ENCODE measurements at places on chromosomes 4 and X.

GRCh38 chrX:94524867-94525266 lies 850.9 kb downstream of the FAM133A start:
- no peak for DNase-seq

- no peak for DNase-seq
These were observed 80.3 kb upstream of the LSM6 start for GRCh38 chr4:146095091-146095690.

DNA sequence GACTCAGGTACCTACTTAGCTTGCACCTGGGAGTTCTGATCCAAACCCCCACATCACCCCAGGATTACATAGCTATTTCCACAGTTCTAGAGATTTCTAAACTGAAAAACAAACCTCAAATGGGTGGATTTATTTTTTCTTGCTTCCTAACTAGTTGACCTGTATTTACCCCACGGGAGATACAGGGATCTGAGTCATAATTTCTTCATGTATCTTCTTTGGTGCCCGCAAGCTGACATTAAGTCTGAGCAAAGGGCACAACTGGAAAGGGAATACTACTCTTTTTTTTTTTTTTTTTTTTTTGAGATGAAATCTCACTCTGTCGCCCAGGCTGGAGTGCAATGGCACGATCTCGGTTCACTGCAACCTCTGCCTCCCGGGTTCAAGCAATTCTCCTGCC lies 10.0 kb upstream of the ELOVL6 start:
- no peak for DNase-seq

DNA sequence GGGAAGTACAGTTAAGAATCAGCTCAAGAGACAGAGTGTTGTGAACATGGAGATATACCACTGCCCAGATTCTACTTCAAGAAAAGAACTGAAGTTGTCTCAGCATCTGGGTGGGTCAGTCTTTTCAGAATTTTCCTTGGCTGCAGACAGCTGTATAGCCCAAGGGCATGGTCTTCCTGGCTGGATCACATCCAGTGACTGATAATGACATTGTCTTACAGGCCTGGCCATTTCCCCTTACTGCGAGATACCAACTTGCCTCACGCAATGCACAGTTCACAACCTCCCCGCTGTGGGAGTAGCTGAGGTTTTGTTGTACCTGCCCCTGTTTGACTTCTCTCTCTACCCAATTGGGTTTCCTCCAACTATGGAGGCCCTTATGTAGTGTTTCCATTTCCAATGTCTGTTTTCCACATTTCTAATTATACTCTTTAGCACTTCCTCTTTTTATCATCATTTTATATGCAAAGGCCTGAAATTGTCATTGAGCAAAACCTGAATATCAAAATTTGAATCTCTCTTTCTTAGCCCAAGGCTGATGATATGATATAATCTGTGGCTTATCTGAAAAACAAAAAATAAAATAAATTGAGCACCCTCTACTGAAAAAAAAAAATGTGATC lies 209.1 kb downstream of the NAF1 start:
- DNase-seq, result no peak

GRCh38 chrX:2145692-2146367 lies 354.9 kb downstream of the DHRSX start:
- DNase-seq, result no peak

DNA sequence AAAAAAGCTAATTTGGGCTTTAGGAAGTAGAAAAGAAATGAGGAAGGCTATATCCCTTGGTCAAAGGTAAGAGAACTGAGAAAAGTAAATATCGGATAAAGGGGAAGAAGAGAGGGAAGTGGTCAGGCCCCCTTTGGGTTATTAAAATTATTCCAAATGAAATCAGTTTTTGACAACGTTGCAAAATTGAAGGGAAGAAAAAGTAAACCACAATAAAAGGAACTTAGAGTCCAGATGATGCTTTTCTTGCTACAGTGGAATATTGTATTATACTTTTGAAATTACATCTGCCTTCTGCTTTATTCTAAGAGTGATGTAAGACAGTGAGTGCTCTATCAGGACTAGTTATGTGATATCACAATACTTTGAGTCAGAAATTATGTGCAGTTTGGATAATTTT lies 59.4 kb upstream of the RBPJ start:
- no peak for DNase-seq

DNA sequence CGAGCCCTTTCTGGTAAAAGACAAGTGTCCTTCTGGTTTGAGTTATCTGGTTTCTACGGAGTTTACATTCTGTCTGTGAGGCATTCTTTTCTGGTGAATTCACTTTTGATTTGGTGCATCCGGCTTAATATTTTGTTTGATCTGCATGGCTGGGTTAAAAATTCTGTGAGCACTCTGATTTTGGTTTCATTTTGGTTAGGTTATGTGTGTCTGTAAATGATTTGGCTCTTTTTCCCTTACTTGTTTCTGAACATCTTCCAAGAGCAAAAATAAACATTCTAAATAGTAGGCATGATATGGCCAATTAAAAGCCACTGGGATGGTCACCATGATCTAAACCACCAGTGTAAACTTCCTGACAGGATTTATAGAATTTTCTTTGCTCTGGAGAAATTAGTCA lies 85.7 kb upstream of the PTPN13 start:
- DNase-seq, result no peak

GRCh38 chrX:10636337-10636736 lies 16.0 kb upstream of the MID1 start:
- DNase-seq, result no peak

DNA sequence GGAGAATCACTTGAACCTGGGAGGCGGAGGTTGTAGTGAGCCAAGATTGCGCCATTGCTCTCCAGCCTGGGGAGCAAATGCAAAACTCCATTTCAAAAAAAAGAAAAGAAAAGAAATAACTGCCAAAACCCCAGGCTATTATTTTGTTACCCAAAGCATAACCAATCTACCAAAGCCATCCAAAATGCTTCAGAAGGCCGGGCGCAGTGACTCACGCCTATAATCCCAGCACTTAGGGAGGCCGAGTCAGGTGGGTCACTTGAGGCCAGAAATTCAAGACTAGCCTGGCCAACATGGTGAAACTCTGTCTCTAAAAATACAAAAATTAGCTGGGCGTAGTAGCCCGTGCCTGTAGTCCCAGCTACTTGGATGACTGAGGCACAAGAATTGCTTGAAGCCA lies 49.8 kb downstream of the SMIM31 start:
- no peak for DNase-seq

DNA sequence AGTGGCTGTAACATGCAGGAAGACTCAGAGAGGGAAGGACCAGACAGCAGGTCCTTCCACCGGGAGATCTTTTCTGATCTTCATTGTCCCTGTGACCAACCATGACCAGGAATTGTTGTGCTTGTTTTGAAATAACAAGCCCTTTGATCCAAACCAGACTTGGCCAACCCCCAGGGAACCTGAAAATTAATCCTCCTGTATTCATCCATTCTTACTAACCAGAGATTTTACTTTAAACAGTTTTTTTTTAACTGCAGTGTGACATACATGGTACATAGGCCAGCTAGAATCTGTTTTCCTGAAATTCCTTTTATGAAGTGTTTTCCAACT lies 4.0 kb downstream of the WFS1 start:
- no peak for DNase-seq

- DNase-seq, result no peak
These were observed 296.2 kb downstream of the PAPSS1 start for GRCh38 chr4:107423677-107424405.

- DNase-seq, result no peak
These were observed 38.9 kb downstream of the RASGEF1B start for GRCh38 chr4:81432825-81433224.

GRCh38 chr4:173522160-173522950 lies 7.7 kb downstream of the HAND2 start:
- DNase-seq, result peak; percentile 87

GRCh38 chr4:48570646-48571220 lies 80.7 kb downstream of the ZAR1 start:
- no peak for DNase-seq

GRCh38 chrX:7083468-7084396 lies 63.8 kb upstream of the STS start:
- no peak for DNase-seq

DNA sequence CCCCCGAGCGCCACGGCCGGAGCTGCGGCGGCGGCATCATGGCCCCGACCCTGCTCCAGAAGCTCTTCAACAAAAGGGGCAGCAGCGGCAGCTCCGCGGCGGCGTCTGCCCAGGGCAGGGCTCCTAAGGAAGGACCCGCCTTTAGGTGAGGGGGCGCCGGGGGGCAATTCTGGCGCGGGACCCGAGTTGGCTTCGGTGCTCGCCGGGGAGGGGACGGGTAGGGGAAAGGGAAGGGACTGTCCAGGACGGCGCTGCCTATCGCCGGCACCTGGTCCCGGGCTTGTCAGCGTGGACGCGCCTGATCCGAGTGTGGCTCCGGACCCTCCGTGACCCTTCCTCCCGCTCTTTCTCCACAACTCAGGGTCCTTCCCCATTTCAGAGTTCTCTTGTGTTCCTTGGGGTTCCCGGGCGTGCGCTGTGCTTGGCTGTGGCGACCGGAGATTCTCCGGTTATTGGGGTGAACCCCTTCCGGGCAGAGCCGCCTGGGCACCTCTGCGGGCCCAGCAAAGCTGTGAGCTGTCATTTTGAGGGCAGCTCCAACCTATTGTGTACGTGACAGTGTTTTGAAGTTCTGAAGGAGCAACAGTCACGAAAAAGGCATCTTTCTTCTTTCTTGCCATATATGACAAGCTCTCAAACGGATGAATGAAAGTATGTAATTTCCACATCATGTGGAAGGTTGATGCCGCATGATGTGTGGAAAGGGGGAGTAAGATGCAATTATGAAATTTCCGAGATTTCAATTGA lies 522 bp downstream of the FNIP2 start:
- peak; percentile 75 for DNase-seq

DNA sequence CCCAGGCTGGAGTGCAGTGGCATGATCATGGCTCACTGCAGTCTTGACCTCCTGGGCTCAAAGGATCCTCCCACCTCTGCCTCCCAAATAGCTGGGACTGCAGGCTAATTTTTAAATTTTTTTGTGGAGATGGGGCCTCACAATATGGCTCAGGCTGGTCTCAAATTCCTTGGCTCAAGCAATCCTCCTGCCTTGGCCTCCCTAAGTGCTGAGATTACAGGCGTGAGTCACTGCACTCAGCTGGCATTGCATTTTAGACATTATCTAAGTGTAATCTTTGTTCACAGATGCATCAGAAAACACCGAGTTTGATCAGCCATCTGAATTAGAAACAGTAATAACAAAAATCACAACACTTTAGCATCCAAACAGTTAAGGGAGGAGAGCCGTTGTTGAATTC lies 53.4 kb upstream of the CBR4 start:
- DNase-seq, result no peak

DNA sequence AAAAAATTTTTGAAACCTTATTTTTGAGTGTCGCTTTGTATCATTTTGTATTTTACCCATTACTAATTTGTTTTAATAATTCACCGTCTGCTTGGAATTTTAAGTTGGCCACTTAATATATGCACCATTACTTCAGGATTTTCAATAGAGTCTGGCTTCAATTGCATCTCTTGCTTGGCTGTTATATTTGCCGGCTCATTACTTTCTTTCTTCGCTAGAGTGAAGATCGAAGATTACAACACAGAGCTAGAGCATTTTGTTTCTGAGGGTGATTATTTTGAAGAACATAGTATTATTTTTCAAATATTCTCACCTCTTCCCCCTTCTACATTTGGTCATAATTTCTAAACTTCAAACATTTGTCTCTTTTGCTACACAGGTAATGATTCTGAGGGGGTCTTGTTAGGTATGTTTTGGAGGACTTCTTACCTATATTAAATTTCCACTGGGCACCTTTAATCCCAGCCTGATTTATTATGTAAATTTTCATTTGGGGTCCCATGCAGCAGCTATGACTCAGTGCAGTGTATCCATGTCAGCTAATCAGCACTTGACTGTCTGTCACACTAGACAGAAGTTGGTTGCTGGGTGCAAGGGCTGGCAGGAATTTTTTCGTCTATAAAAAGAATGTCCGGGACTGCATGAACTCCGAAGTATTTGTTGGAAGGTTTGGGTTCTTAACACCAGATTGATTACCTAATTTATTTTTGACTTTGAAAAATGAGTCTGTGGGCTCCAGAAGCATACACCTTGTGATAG lies 18.6 kb downstream of the TBC1D1 start:
- no peak for DNase-seq

DNA sequence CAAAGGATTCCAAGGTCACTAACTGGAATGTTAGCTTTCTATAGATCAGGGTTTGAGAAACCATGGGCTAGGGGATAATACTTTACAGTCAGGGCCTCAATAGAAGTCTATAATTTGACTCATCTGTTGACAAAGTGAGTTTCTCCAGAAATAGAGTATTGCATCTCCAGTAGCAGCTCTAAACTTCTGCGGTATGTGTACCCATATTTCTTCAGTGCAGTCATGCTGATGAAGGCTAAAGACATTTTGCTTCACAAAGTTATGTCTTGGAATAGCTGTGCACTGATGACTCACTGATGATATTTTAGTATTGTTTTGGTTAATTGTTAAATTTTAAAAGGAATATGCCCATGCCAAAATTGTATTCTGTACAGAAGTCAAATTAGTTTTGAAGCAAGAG lies 464.9 kb upstream of the AMOT start:
- DNase-seq, result no peak

DNA sequence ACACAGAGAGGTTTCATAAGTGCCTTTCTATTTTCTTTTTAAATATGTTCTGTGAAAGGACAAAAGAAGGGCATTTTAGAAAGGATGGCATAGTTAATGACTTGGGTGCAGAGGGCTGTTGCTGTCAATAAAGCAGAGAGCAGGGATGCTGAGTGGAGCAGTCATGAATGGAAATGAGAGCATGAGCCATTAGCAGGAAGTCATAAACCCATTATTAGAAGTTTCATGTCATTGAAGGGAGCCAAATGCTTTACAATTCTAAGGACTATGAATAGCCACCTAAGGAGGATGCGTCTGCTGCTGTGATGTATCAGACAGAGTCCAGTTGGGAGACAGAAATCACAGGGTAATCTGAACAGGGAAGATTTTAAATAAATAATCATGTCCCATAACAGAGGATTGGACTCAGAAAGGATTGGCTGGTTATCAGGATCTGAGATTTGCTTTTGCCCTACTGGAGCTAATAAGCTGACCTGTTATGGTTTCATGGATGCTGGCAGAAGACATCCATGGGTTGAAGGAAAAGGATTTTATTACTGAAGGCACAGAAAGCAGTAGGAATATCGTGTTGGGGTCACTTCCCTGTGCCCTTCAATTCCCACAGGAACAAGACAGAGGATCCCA lies 47.5 kb upstream of the WDR19 start:
- no peak for DNase-seq

DNA sequence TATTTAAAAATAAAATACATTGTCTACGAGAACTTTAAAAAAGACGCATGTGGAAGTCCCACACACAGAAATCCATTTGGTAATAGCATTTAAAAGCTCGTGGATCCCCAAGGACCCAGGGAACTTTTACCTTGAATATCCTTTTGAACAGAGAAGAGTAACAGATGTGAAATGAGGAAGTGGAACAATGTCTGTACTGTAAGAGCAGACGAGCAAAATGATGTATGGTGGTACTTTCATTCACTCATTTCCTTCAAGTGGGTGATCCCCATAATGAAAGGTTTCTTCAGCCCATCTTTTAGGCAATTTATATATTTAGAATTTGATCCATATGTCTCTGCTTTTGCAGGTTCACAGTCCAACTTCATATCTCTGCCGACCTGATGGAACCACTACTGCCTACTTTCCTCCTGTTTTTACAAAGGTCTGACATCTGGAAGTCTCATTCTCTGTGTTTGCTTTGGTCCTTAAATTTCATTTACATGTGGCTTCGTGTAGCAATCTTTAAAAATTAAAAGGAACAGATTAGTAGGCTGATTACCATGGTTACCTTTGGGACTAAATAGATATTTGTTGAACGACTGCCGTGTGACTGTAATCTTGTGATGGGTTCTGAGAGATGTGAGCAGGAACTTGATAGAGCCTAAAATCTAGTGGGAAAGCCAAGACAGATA lies 188.4 kb downstream of the PALLD start:
- no peak for DNase-seq
